Diencephalon (tissue), 1 donor: ENCODE measurements at places on chromosomes 6 and 20. TPM values are rescaled to one million over a fixed set of nuclear protein-coding genes. Genes with fewer than 3 reads are reported as not detected.

SRSF12 gene
- total RNA-seq, result 45.0 TPM

PACRG gene
- 24.0 TPM for total RNA-seq

PRR18 gene
- total RNA-seq, result 2.5 TPM

TRIM10 gene
- total RNA-seq, result 0.23 TPM

NANP gene
- 8.5 TPM for total RNA-seq

TMC2 gene
- total RNA-seq, result 3.5 TPM

SLC22A23 gene
- 29.8 TPM for total RNA-seq

ZBP1 gene
- total RNA-seq, result not detected
